Activated CD4-positive, alpha-beta T cell treated with anti-CD3 and anti-CD28 coated beads, Interleukin-2, amount 50 U/mL, for 4 hours (primary cell): ENCODE measurements at places on chromosomes 7 and 10.
A peak's percentile ranks its signal among the peaks of the same experiment; 100 is the strongest.

- no peak for DNase-seq
Measured at GRCh38 chr7:70595755-70596597, 536.0 kb upstream of the GALNT17 start.

DNA sequence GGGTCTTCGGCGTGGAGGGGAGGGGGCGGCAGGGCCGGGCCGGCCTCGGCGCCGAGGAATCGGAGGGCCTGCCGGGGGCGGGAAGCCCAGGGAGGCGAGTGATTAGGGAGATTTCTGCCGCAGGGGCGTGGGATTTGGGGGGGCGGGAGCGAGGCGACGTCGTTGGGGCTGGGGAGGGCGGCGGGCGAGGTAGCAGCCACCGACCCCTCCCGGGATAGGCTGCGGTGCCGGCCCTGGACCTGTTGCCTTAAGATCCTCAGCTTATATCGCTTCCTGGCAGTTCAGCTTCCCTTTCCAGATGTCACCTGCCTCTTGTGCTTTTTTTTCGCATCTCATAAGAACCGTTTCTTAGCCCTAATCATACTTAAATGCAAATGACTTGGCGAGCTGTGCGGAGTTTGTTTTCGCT is 655 bp downstream of the LMTK2 start:
- no peak for DNase-seq

GRCh38 chr10:71567006-71567405 is 152.6 kb downstream of the C10orf105 start:
- DNase-seq, result no peak

DNA sequence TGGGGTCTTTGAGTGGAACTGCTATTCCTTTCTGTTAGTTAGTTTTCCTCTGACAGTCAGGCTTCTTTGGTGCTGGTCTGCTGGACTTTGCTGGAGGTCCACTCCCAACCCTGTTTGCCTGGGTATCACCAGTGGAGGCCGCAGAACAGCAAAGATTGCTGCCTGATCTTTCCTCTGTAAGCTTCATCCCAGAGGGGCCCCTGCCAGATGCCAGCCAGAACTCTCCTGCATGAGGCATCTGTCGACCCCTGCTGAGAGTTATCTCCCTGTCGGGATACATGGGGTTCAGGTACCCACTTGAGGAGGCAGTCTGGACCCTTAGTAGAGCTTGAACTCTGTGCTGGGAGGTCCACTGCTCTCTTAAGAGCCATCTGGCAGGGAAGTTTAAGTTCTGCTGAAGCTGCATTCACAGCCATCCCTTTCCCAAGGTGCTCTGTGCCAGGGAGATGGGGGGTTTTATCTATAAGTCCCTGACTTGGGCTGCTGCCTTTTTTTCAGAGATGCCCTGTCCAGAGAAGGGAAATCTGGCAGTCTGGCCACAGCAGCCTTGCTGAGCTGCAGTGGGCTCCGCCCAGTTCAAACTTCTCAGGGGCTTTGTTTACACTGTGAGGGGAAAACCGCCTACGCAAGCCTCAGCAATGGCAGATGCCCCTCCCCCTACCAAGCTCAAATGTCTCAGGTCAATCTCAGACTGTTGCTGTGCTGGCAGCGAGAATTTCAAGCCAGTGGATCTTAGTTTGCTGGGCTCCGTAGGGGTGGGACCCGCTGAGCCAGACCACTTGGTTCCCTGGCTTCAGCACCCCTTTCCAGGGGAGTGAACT is 89.7 kb upstream of the CDK6 start:
- no peak for DNase-seq

GRCh38 chr10:19483421-19483820 is 332.8 kb upstream of the PLXDC2 start:
- DNase-seq, result no peak

- DNase-seq, result no peak
Measured at GRCh38 chr7:36717586-36717985, 6.7 kb downstream of the AOAH start.

- no peak for DNase-seq
Measured at GRCh38 chr7:47688311-47689100, 106.6 kb upstream of the TNS3 start.

DNA sequence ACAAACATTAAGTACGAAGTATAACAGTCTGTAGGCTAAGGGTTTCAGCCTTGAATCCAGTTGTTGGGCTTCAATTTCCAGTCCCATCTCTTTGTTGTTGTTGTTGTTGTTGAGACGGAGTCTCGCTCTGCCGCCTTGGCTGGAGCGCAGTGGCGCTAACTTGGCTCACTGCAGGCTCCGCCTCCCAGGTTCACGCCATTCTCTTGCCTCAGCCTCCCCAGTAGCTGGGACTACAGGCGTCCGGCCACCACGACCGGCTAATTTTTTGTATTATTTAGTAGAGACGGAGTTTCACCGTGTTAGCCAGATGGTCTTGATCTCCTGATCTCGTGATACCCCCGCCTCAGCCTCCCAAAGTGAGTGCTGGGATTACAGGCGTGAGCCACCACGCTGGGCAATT is 464.9 kb downstream of the ANKRD7 start:
- no peak for DNase-seq

GRCh38 chr10:43278216-43278615 is 11.4 kb upstream of the RASGEF1A start:
- DNase-seq, result no peak

GRCh38 chr10:80158598-80159127 is 26.1 kb downstream of the PLAC9 start:
- no peak for DNase-seq

GRCh38 chr7:111741811-111742240 is 179.5 kb upstream of the IMMP2L start:
- DNase-seq, result peak; percentile 9

DNA sequence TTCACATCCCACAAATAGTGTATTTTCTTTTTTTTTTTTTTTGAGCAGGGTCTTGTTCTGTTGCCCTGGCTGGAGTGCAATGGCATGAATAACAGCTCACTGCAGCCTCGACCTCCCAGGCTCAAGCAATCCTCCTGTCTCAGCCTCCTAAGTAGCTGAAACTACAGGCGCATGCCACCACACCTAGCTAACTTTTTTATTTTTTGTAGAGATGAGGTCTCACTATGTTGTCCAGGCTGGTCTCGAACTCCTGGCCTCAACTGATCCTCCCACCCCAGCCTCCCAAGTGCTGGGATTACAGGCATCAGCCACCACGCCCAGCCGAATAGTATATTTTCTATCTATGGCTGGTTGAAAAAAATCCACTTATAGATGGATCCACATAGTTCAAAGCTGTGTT is 12.5 kb downstream of the EZH2 start:
- DNase-seq, result no peak

GRCh38 chr10:128267581-128267980 is 141.4 kb upstream of the MKI67 start:
- DNase-seq, result no peak

DNA sequence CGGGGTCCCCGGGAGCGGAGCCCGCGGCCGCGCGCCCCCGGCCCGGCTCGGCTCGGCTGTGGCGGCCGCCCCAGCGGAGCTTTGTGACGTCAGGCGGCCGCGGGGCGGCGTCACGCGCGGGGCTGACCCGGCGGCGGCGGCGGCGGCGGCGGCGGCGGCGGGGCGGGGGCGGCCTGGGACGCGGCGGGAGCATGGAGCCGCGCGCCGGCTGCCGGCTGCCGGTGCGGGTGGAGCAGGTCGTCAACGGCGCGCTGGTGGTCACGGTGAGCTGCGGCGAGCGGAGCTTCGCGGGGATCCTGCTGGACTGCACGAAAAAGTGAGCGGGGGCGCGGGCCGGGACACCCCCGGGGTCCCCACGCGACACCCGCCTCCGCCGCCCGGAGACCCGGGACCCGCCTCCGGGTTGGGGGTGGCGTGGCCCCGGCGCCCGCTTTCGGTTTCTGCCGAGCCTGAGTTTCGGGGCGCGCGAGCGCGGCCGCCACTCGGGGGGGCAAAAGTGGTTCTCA is at the start of gene PWWP2B:
TSS of gene PWWP2B (plus strand) at position 165 of the 506 bp plus-strand sequence. CDS start at position 192, 27 bp downstream.
- peak; percentile 59 for DNase-seq

DNA sequence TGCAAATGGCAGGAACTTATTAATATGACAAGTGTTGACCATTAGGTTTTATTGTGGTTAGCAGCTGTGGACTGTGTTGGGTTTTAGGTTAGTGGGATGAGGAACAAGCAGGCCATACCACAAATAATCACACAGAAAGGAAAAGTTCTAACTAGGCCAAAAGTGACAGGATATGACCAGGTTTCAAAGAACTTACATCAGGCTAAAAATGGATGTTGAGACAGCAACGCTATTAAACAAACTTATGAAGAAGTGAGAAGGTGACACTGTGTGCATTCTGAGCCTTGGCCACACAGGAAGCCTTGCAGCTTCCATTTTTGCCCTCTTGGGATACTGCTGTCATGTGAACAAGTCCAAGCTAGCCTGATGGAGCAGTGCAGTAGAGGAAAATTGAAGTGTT is 568.8 kb downstream of the HTR7 start:
- no peak for DNase-seq

DNA sequence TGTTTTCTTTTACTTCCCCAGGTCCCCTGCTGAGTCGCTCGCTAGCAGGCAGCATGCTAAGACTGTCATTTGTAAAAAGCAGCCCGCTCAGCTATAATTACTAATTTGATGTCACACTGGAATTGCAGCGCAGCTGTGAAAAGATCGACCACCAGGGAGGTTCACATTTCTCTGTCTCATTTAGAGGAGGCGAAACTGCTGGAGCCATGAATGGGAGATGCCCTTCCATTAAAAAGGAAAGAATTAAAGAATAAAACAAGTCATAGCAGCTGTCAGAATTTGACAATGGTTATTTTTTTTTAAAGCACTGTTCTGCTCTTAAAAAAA is 153.5 kb downstream of the PIP4K2A start:
- no peak for DNase-seq

DNA sequence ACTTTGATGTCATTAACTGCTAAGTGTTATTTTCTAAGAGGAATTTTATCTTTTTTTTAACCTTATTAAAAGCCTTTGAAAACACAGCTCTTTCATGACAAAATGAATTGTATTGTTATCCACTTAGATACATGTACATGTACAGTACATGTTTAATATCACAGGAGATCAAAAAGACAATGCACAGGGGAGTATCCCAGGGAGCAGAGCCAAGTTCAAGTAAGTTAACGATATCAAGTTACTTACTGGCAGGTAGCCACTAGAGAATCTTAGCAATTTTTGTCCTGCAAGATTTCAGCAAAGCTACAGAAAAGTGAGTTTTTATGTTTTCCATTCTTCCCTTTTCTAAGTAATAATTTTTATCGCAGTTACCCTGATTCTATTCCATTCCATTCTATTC is 33.9 kb upstream of the ARL4A start:
- DNase-seq, result no peak

DNA sequence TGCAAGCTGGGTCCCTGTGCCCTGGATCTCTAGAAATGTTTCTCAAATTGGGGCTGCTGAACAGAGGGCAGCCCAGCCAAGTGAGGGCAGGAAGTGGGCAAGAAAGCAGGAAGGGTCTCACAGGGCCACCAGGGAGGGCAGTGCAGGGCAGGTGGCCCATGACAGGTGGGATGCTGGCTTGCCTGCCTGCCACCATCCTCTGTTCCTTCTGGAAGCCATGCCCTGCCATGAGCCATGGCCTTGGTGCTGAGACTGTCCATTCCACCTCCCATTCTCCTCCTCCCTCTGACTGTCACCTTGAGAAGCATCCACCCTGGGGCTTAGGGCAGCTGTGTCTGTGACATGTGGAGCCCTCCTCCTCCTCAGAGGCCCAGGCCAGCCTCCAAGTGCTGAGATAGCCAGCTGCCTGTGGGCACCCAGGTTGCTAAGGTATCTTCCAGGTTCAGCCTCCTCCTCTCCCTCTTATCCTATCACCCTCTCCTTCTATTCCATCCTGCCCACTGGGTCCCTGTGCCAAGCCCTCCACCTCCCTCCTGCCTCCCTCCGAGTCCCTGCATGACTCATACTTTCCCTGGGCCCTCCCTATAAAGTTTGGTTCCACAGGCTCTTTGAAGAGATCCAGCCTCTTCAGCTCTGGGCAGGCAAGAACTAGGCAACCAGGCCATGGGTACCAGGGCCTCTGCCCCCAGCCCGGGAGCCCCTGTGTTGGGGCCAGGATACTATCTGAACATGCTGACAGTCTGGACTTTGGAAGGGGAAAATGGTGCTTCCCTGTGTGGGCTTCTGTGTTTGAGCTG is 1.3 kb downstream of the VSIR start:
- peak; percentile 62 for DNase-seq

DNA sequence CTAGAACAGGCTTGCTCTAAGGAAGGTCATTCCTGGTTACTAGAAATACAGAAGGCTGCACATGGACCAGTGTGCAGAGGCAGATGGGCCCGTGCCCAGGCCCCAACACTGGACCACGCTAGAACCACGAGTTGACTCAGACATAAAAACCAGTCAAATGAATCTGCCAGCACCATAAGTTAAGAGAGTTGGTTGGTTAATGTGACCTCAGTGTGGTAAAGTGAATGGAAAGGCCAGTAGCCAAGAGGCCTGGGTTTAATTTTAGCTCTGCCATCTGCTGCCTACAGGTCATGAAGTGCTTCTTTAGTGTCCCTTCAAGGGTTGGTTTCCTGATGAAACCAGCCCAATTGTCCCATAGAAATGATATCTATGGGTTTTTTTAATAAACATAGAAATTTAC is 329.6 kb upstream of the NRP1 start:
- no peak for DNase-seq

DNA sequence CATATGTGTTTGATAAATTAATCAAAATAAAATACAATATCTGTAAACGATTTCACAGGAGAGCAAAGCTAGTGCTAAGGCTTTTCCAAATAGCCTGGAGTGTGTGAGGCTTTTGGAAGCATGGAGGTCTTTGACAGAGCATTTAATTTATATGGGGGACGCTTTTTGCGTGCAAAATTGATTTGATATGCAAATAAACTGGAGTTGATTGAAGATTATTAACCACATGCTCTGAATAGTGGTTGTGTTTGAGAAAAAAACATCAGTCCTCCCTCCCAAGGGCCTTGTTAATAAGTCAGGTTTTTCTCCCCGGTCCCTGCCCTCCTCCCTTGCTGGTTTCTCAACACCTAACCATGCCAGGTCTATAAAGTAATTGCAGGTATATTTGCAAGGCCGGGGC is 85.1 kb upstream of the FGFR2 start:
- DNase-seq, result no peak

DNA sequence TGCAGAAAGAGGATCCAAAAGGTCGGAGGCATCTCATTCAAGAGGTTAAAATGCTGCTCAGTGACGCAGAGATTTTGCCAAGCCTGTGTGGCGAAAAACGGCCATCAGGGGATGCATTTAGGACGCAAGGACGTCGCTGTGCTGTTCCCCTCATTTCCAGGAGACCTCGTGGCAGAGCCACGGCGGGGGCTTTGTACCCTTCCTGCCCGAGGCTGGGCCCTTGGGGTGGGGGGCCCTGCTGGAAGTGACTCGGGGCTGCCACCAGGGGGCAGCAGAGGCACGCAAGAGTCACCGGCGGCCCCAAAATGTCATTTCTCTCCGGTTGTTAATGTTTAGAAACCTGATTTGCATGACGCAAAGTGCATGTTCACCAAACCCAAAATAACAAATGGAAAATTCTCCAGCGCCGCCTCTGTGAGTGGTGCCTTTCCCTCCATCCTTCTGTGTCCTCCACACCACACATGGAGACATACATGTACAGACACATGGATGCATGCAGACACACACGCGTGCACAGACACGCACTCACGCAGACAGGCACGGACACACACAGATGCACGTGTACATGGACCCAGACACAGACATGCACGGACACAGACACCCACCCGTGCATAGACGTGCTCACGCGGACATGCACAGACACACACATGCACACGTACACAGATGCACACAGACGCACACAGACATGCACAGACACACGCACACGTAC is 51.0 kb upstream of the NKX6-2 start:
- peak; percentile 15 for DNase-seq

- no peak for DNase-seq
Measured at GRCh38 chr10:34737772-34738169, 77.3 kb downstream of the PARD3 start.

GRCh38 chr7:151431768-151432311 is 8.1 kb downstream of the CRYGN start:
- no peak for DNase-seq

GRCh38 chr7:98110249-98111022 is 3.8 kb downstream of the LMTK2 start:
- DNase-seq, result no peak
